ENCODE measurements at places on chromosomes 6 and 20. TPM values are rescaled to one million over a fixed set of nuclear protein-coding genes. Genes with fewer than 3 reads are reported as not detected.

The SCRT2 gene
- not detected for total RNA-seq

The BPIFB1 gene
- 0.05 TPM for total RNA-seq

The FILIP1 gene
- 0.28 TPM for total RNA-seq

The DCDC2 gene
- total RNA-seq: 1.9 TPM

The C6orf132 gene
- total RNA-seq: 3.7 TPM

The DNAAF9 gene
- 6.5 TPM for total RNA-seq

The CDKAL1 gene
- 2.8 TPM for total RNA-seq

The DEFB128 gene
- total RNA-seq: not detected

The ISM1 gene
- 0.12 TPM for total RNA-seq

The DTNBP1 gene
- 13.8 TPM for total RNA-seq

The CLPSL1 gene
- not detected for total RNA-seq

The OR2J3 gene
- not detected for total RNA-seq

The HDAC2 gene
- 73.5 TPM for total RNA-seq

The KCNQ2 gene
- 0.37 TPM for total RNA-seq

The SDC4 gene
- total RNA-seq: 111 TPM

The ZNF335 gene
- total RNA-seq: 9.5 TPM

The CFAP61 gene
- total RNA-seq: 0.35 TPM

The PRRC2A gene
- 87.9 TPM for total RNA-seq

The BYSL gene
- total RNA-seq: 47.6 TPM

The PAX1 gene
- total RNA-seq: 0.02 TPM

The NMBR gene
- total RNA-seq: not detected

The TREM2 gene
- not detected for total RNA-seq

The TRIM31 gene
- total RNA-seq: 0.72 TPM

The NNAT gene
- not detected for total RNA-seq

The SEL1L2 gene
- total RNA-seq: not detected

The GABRR1 gene
- not detected for total RNA-seq

The GFOD1 gene
- 1.3 TPM for total RNA-seq

The BMP2 gene
- total RNA-seq: 0.24 TPM

The CCR6 gene
- 0.08 TPM for total RNA-seq

The OPN5 gene
- total RNA-seq: not detected

The PDYN gene
- total RNA-seq: not detected

The LPA gene
- total RNA-seq: 0.10 TPM

The MACROD2 gene
- 0.34 TPM for total RNA-seq

The SLC24A3 gene
- total RNA-seq: 0.02 TPM

The STK4 gene
- 14.1 TPM for total RNA-seq

The FOXF2 gene
- total RNA-seq: 14.7 TPM

The MYB gene
- total RNA-seq: 0.64 TPM

The ZNF391 gene
- total RNA-seq: 0.23 TPM

The EPHA7 gene
- 0.03 TPM for total RNA-seq

The ARMH2 gene
- total RNA-seq: not detected

The FABP7 gene
- not detected for total RNA-seq

The HCRTR2 gene
- not detected for total RNA-seq

The SOBP gene
- total RNA-seq: 0.60 TPM

The TSPYL4 gene
- total RNA-seq: 3.2 TPM

The SLC16A10 gene
- 0.78 TPM for total RNA-seq

The MAS1 gene
- not detected for total RNA-seq

The TNNC2 gene
- 0.26 TPM for total RNA-seq

The EYS gene
- total RNA-seq: 0.11 TPM

The ME1 gene
- total RNA-seq: 34.9 TPM

The PDE10A gene
- 22.6 TPM for total RNA-seq
